GM03348 (cell line): ENCODE measurements at places on chromosomes 16 and 17.

GRCh38 chr16:53926209-53926608 is 222.3 kb downstream of the FTO start:
- DNase-seq = no peak

DNA sequence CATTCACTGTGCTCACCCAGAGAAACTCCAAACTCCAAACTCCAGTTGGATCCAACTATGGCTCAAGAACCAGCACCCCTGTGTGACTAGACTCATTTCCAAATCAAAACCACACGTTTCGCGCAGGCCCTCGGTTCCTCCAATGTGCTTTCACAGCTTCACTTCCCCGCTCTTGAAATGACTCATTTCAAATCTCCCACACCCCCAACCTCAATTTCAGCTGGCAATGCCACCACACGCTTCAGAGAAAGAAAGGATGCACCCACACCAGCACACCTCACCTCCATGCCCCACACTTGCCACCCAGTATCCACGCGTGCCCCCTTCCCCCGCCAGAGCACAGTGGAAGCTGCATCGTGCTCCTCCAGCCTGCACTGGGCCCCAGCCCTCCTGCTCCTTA is 9.0 kb downstream of the TMEM92 start:
- no peak for DNase-seq

DNA sequence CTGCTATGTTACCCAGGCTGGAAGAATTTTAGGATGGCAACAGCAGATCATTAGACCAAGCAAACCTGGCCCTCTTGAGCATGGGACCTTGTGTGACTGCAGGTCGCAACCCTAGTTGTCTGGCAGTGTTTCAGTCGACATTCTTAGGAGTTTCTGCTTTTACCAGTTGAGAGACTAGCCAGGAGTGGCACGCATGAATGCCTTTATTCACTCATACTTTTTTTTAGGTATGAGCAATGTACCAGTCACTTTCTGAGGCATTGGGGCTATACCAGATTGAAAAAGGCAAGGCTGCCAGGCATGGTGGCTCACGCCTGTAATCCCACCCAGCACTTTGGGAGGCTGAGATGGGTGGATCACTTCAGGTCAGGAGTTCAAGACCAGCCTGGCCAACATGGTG is 28.2 kb upstream of the HAS3 start:
- no peak for DNase-seq

DNA sequence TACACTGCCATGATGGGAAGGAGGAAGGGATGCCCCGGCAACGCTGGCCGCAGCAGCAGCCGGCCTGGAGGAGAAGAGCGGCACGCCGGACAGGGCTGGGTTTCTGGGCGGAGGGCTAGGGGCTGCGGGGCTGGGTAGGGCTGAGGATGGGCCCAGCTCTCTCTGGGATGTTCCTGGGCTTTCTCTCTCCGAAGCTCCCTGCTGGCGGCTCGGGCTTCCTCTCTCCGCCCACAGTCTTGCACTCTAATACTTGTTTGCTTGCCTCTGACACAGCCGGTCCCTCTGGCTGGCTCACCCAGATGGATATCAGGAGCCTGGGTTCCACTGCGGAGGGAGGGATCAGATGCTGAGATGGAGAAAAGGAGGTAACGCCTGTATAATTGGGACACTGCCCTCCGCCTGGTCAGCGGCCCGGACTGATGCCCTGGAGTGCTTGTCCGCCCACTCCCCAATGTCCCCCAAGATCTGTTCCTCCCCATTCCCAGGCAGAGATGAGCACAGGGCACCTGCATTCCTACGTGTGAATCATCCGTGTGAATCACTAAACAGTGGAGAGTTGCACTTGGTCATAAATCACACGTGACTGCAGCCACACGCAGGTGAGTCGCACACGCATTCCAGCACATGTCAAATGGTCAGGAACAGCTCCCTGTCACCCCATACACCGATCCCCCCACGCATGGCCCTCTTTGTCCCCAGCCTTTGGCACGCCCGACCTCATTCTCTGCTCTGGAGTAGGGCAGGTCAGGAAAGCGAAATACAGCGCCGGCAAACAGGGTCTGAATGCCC is at the start of gene ALOXE3:
TSS of gene ALOXE3 (minus strand) at position 535 of the 789 bp plus-strand sequence. CDS start at position 11, 524 bp downstream.
- DNase-seq = peak; percentile 76

- DNase-seq = peak; percentile 47
Observed at GRCh38 chr17:4497101-4497824, 1.4 kb upstream of the SPNS2 start.
